T-helper 2 cell (primary cell): ENCODE measurements at places on chromosomes 7 and 10.

- no peak for DNase-seq
Observed at GRCh38 chr7:36280840-36281812, 108.5 kb upstream of the ANLN start.

DNA sequence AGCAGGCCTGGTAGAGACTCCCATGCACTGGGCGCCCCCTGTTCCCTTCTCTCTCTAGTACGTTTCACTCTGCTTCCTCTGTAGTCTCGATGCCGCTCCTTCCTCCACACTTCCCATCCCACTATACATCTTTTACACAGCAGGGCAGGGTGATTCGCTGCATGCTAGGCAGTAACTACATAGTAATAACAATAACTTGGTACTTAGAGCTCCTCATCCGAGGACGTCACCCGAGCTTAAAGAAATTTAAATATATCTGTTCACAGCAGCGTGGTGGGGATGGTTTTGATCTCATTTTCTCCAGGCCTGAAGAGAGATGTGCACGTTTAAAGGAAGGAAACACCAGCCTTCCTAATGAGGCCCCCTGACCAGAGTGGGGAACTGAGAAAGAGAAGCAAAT lies 276.9 kb downstream of the SKAP2 start:
- DNase-seq = no peak

- no peak for DNase-seq
Observed at GRCh38 chr7:149007146-149007545, 21.2 kb downstream of the PDIA4 start.

DNA sequence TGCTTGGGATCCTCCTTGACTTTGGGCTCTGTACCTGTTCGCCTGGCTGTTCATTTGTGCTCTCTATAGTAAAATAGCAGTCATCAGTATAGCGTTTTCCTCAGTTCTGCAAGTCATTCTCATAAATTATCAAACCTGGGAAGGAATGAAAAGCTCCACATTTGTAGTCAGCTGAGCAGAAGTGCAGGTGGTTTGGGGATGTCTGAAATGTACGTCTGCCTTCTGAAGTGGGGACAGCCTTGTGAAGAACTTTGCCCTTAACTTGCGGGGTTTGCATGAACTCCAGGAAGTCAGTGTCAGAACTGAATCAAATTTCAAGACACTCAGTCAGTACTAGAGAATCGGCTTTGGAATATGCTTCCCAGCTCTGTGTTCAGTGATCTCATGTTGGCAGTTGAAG lies 358.3 kb upstream of the PRKCQ start:
- DNase-seq = no peak

DNA sequence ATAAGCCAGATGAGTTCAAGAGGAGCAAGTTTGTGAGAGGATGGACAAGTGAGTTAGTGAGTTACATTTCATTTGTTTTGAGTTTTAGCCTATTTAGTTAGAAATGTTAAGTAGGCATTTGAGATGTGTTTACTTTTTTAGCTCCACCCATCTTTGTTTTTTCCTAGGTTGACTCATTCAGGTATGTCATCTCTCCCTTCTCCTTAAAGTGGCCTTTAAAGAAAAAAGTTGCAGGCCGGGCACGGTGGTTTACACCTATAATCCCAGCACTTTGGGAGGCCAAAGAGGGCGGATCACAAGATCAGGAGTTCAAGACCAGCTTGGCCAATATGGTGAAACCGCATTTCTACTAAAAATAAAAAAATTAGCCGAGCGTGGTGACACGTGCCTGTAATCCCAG lies 71.2 kb downstream of the BMPR1A start:
- no peak for DNase-seq

GRCh38 chr7:22344655-22345054 lies 12.3 kb downstream of the RAPGEF5 start:
- DNase-seq = no peak

GRCh38 chr10:5338010-5338409 lies 26.8 kb upstream of the UCN3 start:
- no peak for DNase-seq
